Stimulated activated naive CD4-positive, alpha-beta T cell (primary cell): ENCODE measurements at places on chromosomes 5 and 9.

- no peak for DNase-seq
These were observed 460.1 kb upstream of the TLE4 start for GRCh38 chr9:79111653-79112052.

DNA sequence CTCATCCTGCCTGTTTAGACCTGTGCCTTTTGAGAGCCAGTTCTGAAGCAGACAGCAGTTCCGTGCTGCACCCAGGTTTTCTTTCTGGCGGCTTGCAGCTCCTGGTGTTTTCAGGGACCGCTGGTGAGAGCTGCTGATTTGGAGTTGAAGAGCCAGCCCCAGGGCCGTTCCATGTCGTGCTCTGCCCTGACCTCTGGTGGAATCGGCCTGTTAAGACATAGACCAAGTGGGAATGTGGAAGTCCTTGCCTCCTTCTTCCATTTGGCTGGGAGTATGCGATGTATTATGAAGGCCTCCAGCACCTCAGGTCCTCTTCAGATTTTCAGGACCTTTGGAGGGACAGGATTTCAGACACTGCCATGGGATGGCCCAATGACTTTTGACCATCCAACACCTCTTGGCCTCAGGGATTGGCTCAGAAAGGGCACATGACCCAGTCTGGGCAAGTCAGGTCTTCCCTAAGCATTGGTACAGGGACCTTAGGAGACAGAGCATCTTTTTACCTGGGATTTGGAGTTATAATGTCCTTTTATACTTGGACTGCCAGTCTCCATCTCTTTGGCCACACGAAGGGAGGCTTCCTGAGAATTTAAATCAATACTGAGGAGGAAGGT, 136.1 kb upstream of the CLINT1 start:
- DNase-seq = peak; percentile 7

DNA sequence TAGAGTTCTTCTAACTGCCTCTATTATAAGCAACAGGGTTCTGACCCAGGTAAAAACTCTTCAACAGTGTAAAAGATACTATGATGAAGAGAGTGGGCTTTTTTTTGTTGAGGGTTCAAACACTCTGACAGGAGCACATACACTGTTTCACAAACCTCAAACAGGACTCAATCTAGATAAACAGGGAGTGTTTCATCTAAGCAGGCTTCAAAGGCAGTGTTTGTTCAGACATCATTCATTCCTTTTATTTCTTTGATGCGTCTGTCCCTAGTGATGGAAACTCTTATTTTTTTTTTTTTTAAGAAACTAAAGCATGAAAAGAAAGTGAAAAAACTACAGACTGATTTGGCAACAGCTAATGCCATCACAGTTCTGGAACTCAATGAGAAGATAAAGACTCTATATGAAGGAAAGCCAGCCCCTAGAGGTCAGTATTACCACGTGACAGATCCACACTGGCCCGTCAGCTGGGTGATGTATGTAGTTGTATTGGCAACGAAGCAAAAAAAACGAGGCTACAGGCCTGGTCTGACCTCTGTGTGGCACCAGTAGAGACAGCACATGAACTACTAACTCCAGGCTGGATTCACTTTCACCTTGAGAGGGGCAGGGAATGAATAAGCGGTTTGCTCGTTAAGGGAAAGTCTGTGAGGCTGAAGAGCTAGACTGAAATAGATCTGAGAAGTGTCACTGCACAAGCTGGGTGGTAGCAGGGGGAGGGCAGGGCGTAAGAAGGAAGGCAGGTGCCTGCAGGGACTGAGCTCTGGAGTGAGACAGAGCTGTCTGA, 172.2 kb downstream of the CCDC192 start:
- no peak for DNase-seq

DNA sequence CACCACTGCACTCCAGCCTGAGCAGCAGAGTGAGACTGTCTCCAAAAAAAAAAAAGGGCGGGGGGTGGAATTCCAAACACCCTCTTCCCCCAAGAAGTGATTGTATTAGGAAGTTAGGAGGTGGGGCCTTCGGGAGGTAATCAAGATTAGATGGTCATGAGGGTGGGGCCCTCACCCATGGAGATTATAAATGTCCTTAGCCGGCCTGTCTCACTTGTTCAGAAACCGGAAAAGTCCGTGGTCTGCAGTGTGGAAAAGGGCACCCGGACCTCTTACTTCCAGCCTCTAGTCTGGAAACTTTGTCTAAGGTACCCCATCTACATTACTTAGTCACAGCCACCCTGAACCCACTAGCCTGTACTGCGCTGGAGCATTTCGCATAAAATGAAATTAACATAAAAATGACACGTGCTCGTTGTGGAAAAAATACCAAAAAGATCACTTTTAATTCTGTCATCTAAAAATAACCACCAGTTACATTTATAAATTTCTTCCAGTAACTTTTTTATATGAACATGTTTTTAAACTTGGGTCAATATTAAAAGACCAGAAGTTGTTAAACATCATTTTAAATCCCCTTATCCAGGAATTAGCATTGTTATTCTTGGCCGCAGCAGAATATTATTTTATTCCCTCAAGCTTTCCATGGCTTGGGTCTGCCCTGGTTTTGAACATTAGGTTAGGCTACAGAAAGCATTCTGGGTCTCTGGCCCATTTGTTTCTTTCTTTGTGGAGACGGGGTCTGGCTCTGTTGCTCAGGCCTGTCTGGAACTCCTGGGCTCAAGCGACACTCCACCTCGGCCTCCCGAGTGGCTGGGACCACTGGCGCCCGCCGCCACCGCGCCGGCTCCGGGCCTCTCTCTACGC, 1.2 kb upstream of the CKS2 start:
- no peak for DNase-seq

DNA sequence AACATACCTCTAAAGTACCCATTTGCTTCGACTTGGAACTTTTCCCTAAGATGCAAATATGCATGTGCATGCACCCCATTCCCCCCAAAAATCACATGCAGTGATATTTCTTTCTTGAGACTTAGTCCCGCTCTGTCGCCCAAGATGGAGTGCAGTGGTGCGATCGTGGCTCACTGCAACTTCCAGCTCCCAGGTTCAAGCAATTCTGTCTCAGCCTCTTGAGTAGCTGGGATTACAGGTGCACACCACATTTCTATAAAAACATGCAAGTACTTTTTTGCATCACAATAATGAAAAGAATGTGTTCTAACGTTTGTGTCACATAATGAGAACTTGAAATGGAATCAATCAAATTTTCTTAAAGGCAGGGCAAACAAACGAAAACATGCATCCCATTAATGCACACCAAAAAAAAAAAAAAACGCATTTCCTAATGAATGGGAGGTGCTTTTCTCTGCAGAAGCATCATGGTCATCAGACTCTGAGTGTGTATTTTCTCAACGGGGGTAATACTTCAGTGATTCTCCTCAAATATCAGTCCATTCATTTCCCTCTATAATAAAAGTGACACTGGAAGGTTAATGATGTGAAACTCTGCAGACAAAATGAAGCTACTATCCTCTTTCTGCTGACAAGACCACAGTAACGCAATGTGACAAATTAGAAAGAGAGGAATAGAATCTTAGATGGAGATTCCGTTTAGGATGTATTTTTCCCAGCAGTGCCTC, 389.4 kb downstream of the CTNND2 start:
- no peak for DNase-seq

- no peak for DNase-seq
These were observed 142.7 kb downstream of the SGCD start for GRCh38 chr5:156469636-156470035.

- DNase-seq = no peak
These were observed 21.8 kb upstream of the SARDH start for GRCh38 chr9:133759946-133760345.

DNA sequence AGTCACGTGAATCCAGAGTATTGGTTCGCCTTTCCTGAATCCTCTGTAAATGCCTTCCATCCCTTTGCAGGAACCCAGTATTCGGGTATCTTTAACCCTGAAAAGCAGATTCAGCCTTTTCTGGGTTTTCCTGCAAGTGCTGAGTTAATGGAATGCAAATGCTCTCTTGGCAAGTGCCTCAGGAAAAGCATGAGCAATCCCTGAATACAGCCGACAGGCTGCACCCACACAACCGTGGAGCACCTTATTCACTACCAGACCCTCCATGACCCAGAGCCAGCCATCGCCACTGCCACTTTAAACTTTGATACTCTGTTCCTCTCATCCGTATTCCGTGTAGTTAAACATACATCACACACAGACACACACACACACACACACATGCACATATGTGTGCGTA, 54.4 kb downstream of the ZNF622 start:
- DNase-seq = no peak

DNA sequence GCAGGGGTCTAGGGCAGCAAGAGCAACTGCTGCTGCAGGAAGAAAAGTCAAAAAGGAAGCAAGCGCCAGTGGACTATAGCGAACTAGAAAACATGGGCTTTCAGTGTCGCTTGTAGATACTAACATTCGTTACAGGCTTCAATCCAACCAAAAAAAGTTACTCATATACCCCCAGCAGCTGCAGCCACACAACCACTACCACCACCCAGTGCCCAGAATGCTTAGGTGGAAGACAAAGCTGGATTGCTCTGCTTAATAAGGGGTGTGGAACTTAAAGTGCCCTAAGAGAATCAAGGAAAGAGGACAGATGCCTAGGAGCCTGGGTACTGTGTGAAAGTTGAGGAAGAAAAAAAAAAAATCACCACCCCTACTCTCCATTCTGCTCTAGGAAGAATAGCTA, 203.6 kb downstream of the ELAVL2 start:
- no peak for DNase-seq

GRCh38 chr5:142748568-142749249, 21.5 kb upstream of the ARHGAP26 start:
- peak; percentile 29 for DNase-seq

GRCh38 chr5:16618138-16618897, 1.5 kb upstream of the RETREG1 start:
- peak; percentile 55 for DNase-seq

GRCh38 chr5:139058121-139058520, 140.0 kb downstream of the SIL1 start:
- DNase-seq = no peak

GRCh38 chr5:32973646-32974045, 262.5 kb downstream of the NPR3 start:
- no peak for DNase-seq

- DNase-seq = no peak
These were observed 83.1 kb downstream of the VCAN start for GRCh38 chr5:83554686-83555085.

DNA sequence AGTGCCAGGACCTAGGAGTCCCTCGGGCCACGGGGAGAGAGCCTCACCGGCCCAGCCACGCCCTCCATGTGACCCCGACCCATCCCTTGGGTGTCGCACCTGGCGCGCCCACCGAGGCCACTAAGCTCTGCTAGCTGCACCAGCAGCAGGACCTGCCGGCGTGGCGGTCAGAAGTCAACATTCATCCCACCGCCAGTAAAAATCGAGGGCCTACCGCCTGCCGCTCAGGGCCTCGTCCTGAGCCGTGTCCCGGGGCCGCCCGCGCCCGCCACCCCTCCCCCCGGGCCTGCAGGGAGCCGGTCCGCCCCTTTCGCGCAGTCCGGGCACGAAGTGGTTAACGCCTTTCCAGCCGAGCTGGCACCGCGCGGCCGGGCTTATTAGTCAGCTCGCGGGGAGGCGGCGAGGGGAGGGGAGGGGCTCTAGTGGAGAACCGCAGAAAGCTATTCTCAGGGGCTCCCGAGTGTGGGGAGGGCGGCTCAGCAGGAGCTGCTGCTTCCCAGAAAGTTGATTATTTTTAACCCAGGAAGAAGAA, 124.4 kb downstream of the C9orf50 start:
- peak; percentile 48 for DNase-seq

DNA sequence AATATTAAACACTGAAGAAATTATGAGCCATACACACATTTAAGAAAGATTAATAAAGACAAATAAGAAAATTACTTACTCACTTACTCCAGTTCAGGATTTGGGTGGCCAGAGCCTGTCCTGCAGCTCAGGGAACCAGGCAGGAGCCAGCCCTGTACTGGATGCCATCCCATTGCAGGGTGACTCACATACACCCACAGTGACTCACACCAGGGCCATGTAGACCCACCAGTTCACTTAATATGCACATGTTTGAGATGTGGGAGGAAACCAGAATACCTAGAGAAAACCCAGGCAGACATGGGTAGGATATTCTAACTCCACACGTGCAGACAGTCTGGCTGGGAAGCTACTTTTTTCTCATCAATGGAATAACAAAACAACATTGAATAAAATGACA, 49.6 kb upstream of the ADRB2 start:
- no peak for DNase-seq

GRCh38 chr9:136312436-136312835, 8.5 kb upstream of the CCDC187 start:
- no peak for DNase-seq

DNA sequence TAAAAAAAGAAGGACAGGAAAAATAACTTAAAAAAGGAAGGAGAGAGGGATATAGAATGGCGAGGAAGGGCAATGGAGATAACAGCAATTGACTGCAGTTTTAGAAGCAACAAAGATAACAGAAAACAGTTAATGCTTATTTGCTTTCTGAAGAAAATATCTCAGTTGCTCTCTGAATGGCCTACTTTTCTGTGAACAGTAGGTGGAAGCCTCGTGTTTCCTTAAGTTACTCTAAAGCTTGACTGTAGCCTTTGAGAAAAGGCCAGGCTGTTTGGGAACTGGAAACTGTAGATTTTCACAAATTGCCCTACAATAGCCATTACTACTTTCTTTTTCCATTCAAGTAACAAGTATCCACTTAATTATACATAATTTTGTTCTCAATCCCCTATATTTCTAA, 404.5 kb downstream of the YTHDC2 start:
- DNase-seq = no peak

- no peak for DNase-seq
These were observed 26.9 kb upstream of the LNPEP start for GRCh38 chr5:96909003-96909402.

GRCh38 chr9:36141288-36141687, 4.8 kb downstream of the GLIPR2 start:
- DNase-seq = no peak

GRCh38 chr5:135323227-135323626, 75.8 kb downstream of the MACROH2A1 start:
- DNase-seq = no peak

DNA sequence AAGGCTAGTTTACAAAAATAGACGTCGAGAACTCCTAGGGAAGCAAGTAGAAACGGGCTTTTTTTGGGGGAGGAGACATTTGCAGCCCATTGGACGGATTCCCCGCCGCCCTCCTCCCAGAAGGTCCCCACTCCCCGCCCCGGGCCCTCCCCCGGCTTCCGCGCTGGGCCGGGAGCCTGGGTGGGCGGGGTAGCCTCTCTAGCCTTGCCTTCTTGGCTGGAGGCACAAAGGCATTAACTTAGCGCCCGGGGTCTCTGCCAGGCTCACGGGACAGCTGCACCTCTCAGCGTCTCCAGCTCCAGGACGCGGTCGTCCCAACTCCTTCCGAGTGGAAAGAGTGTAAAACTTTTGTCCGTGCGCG, at the start of gene DMRTA1:
Gene DMRTA1, plus strand, starts transcription at position 236 of the 361 bp plus-strand sequence. CDS start 242 bp downstream, outside the sequence.
- DNase-seq = no peak

- no peak for DNase-seq
These were observed 204.5 kb downstream of the MCTP1 start for GRCh38 chr5:95080441-95080840.

- DNase-seq = no peak
These were observed 110.0 kb downstream of the COL5A1 start for GRCh38 chr9:134751622-134752021.

DNA sequence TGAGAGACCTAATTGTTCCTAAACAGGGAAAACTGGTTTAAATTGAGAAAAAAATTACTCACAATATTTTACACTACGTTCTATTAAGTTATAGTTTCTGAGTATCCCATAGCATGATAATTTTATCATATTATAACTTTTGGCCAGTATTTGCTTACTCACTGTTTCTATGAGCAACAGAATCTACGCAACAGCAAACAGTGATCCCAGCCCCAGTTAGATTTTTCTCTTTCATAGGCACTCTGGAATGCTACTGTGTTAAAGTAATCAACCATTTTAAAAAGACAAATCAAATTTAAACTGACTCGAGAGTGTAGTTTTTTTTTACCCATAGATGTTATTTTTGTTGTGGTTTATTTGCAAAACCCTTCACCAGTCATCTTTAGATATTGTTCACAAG, 107.2 kb downstream of the XRCC4 start:
- no peak for DNase-seq
